ENCODE measurements at places on chromosomes 3 and 15.

GRCh38 chr3:189790658-189791057, 159.5 kb downstream of the TP63 start:
- no peak for DNase-seq

- no peak for DNase-seq
These were observed 69.7 kb downstream of the RPLP1 start for GRCh38 chr15:69522361-69522760.

GRCh38 chr3:188686324-188686723, 485.4 kb upstream of the TPRG1 start:
- DNase-seq, result no peak

- DNase-seq, result no peak
These were observed 141.2 kb downstream of the MEGF11 start for GRCh38 chr15:66112388-66112787.

DNA sequence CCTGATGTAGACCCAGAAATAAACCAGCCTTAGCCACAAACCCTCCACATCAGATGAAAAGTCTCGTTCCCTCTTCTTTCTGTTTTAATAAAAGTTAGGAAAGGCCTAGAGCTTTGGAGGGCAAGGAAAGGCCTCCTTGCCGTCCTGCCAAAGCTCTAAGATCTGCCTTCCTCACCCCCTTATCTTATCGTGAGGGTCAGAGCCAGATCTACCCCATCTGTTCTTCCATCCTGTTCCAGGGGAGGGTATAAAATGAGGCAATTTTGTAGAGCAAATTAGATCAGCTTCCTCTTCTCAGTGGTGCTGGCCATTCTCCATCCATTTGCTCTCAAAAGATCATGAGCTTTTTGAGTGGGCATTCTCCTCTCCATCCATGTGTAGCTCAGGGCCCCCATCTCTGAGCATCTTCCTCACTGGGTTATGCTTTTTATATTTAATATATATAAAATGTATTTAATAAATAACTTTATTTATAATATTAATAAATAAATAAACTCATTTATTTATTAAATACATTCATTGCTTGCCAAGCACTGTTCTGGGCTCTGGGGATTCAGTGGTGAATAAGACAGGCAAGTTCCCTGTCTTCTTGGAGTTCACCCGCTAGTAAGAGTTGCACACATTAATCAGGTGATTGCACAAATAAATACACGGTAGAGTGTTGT, 2.0 kb upstream of the SLC24A1 start:
- DNase-seq, result no peak

- no peak for DNase-seq
These were observed 25.1 kb downstream of the SNX33 start for GRCh38 chr15:75672646-75673425.

- no peak for DNase-seq
These were observed 8.5 kb downstream of the CRBN start for GRCh38 chr3:3170998-3171397.

- DNase-seq, result no peak
These were observed 62.6 kb downstream of the SLC7A14 start for GRCh38 chr3:170523248-170523647.

GRCh38 chr15:93378558-93378957, 289.5 kb upstream of the RGMA start:
- DNase-seq, result no peak

DNA sequence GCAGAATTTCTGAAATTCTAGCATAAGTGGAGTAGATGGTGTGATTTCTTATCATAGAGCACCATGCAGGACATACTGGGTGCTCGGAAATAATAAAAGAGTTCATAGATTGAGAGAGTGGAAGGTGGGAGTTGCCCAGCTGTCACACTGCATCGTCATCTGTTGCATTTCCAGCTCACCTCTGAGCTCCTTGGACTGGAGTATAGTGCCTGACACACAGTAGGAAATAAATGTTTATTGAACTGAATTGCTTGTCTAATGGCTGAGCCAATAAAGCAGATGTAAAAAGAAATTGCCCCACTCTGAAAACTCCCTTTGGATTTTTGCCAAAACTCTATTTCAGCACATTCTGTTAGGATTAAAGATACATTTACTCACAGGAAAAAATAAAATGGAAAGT, 108.9 kb upstream of the UBE2E1 start:
- DNase-seq, result no peak

DNA sequence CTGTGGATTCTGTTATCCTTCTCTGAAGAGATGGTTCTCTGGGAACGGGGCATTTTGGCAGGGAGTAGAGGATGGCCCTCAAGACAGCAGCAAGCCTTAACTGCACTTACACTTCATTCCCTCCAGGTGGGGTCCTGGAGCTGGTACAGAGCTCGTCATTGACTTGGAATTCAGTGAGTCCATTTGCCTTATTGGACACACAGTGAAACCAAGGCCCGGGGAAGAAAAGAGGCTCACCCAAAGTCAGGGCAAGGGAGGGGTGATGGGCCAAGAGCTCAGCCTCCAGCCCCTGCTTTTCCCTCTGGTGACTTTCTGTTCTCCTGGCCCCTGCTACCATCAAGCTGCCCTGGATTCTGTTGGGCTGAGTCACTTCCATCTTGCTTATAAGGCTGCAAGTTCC, 125.6 kb downstream of the ETFA start:
- no peak for DNase-seq

DNA sequence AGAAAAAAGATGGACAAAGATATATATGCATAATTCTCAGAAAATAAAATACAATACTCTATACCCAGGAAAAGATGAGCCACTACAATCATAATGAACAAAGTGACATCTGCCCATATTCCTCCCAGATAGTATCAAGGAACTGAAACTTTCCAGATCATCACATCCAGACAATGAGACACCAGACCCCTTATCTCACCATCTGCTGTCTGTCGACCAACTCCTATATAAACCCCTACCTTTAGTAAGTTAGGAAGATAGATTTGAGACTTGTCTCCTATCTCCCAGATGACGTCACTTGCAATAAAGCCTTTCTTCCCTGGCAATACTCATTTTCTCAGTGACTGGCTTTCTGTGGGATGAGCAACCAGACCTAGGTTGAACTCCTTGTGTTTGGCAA, 1071.6 kb downstream of the PLOD2 start:
- no peak for DNase-seq

GRCh38 chr3:123129532-123129931, 62.7 kb downstream of the PDIA5 start:
- DNase-seq, result no peak

- no peak for DNase-seq
These were observed 65.7 kb downstream of the CDC25A start for GRCh38 chr3:48122504-48122903.

DNA sequence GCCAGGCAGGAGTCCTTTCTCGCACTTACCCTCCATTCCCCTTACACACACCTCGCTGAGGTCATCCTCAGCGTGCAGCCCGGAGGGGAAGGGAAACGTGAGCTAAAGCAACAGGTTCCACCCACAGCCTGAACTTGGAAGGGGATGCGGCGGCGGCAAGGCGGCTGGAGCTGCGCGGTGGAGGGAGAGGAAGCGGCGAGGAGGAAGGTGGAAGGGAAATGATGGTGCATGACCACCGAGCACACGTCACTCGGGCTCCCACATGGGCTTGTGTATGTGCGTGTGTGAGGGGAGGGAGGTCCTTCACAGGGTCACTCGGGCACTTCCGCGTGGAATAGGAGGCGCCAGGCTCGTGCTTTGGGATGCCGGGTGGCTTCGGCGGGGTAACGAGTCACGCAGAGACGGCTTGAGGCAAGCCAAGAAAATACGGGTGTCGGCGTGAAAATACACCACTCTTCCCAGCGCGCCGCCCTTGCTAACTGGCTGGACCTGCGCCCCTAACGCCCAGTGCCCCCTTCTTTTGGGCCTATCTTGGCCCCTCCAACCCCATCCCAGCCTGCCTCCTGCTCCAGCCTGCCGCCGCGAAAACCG, 225.5 kb upstream of the IL12A start:
- DNase-seq, result peak; percentile 35

GRCh38 chr3:23094890-23095462, 108.2 kb upstream of the UBE2E2 start:
- no peak for DNase-seq

DNA sequence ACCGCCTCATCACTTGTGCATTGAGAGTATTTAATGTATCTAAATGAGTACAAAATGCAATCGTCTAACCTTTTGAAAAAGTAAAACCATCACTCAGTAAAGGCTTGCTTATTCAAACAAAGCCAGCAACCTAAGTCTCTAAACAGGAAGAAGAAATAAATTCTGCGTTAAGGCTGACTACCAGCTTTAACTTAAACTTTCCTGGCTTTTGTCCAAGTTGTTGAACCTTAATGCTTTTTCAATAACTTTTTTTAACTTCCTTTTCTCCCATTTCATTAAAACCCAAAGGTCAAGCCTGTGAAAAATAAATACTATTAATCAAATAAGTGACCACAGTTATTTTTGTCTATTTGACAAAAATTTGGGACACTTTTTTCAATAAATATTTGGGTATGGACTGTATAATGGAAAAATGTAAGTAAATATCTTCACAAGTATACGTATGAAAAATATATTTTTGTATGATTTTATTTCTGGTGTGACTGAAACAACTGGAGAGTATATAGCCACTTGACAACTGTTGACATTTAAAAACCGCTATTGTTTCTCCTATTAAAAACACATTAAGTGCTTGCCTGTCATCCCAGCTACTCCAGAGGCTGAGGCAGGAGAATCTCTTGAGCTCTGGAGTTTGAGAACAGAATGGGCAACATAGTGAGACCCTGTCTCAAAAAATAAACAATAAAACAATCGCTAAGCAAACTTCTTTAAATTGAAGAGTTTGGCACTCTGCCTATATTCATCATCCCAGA, 2.9 kb downstream of the KLHL24 start:
- DNase-seq, result no peak

- peak; percentile 39 for DNase-seq
These were observed 33.3 kb upstream of the VPS33B start for GRCh38 chr15:91055548-91056331.

- no peak for DNase-seq
These were observed 283.8 kb upstream of the ADAMTS9 start for GRCh38 chr3:64971602-64972001.

- DNase-seq, result no peak
These were observed 38.9 kb downstream of the DHX30 start for GRCh38 chr3:47841786-47842349.

GRCh38 chr15:60819860-60820259, 340.9 kb upstream of the ICE2 start:
- no peak for DNase-seq

DNA sequence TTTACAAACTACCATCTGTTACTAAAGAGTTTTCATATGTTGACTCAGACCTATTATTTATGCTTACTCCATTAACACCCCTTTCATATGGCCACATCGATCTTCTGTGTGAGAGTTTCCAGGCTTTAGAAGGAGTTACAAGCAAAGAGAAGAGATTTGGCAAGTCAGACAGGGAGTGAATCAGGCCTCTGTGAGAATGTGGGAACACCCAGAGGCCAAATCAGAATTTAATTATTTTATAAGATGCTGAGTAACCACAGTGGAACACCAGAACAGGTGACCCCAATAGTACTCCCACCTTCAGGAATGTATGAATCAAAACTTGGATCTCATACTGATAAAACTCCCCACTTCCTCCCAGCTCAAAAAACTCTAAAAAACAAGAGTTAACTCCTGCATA, 42.0 kb downstream of the IFT57 start:
- DNase-seq, result no peak

DNA sequence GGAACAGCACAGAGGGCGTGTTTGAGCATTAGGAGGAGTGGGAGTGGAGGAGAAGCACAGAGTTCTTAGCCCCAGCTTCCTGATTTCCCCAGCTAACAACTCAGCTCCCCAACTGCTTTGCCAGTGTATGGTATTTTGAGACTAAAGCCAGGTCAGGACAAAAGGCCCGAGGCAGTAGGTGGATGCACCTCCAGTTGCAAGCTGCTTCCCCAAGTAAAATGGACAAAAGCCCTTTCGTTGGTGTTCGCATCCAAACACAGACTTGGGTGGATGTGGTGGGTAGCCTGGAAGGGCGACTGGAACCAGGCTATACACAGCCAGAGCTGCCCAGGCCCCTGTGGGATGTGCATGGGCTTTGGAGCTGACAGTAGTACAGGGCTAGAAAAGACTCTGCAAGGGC, 12.3 kb upstream of the EHD4 start:
- no peak for DNase-seq

GRCh38 chr3:13451301-13451673, 28.8 kb upstream of the HDAC11 start:
- peak; percentile 40 for DNase-seq

GRCh38 chr15:89777782-89778380, 1.7 kb downstream of the MESP2 start:
- DNase-seq, result no peak

DNA sequence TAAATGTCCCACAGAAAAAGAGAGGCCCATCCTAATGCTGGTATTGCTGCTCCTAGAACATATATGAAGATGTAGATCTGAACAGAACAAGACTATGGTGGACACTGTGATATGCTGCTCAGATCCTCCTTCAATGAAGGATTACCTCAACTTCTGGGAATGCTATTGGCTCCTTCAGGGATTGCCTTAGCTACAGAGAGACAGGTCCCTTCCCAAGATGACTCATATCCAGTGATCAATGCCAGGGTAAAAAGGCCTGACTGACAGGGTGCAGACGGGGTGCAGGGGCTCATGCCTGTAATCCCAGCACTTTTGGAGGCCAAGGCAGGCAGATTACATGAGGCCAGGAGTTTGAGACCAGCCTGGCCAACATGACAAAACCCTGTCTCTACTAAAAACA, 20.5 kb upstream of the STAG1 start:
- DNase-seq, result no peak

- DNase-seq, result no peak
These were observed at the start of gene PRR23B for GRCh38 chr3:139020868-139021234. TSS of gene PRR23B (minus strand) at chr3:139020926. CDS start at chr3:139020661, 265 bp downstream.

DNA sequence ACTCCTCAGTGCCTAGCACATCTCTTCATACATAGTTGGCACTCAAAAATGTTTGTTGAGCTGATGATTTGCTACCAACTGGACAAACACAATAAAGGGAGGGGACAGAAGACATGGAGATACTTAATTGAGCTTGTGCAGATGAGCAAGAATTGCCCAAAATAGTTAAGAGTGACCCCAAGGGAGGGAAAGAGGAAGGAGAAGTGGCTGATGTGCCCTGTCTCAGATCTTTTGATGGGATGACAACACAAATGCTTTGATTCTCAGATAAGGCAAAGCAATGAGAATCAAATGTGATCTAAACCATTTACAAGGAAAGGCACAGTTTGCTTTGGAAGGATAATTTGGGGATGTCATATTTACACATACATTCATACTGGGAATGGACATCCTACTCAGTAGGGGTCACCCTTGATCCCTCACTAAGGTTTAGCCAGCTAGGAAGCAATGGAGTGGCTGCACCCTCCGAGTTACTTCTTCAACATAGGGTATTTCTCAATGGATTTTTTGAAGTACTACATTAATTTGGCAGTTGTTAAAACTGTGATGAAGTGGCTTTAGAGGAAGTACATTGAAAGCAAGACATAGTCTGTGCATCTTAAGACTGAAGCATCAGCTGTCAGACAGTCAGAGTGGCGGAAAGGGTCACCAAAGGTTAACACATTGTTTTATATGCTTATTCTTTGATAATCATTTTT, 21.9 kb upstream of the SSR3 start:
- DNase-seq, result no peak

- DNase-seq, result no peak
These were observed 33.9 kb downstream of the OSBPL10 start for GRCh38 chr3:31947162-31947561.
